ENCODE measurements at places on chromosomes 2 and 18. TPM values are rescaled to one million over a fixed set of nuclear protein-coding genes. Genes with fewer than 3 reads are reported as not detected.

DNA sequence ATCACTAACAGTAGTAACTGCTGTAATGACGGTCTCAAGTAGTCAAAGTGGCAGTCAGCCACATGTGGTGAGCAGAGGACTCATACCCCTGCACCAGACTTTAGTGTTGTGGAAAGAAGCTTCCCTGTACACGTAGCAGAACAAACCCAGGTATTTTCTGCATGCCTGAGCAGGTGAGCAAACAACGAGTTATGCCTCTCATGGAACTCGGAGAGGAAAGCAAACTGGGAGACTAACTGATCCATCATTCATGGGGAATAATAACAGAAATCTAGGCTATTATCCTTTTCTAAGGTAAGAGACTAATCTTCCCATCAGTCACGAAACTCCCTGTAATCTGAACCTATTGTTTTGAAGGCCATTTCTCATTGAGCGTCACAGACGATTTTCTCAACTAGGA, 1495.2 kb upstream of the NXPH2 start:
- peak; percentile 38 for DNase-seq

DNA sequence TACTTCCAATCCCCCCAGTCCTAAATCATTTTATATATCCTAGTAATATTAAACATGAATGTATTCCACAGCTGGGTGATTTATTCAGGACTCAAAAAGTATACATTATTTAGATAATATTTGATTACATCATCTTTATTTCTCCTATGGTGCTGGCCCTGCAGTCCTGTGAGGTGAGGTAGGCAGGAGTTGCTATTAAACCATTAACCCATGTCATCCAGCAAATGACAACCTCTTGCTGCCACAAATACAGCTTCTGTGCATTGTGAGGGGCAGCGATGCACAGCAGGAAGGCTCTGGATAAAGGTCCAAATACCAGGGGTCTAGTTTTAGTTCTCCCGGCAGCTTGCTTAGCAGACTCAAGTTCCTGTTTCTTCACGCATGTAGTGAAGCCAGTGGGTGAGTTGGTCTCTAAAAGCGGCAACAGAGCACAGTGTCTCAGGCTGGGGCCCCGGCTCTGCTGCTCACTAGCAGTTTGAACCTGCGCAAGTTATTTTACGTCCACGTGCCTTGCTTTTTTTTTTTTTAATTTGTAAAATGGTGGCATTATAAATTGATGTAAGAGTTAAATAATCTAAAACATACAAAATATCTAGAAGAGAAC, 36.1 kb downstream of the INSIG2 start:
- no peak for DNase-seq

- DNase-seq, result no peak
Measured at GRCh38 chr2:169490834-169491233, 11.5 kb downstream of the BBS5 start.

Gene PTPRN
- total RNA-seq, result 5.5 TPM

Gene HOXD8
- total RNA-seq, result 8.7 TPM

GRCh38 chr2:74806920-74807319, 27.0 kb upstream of the HK2 start:
- DNase-seq, result peak; percentile 15

- peak; percentile 64 for DNase-seq
Measured at GRCh38 chr18:10121786-10122515, 208.1 kb downstream of the VAPA start.

Gene WNT10A
- 3.6 TPM for total RNA-seq

DNA sequence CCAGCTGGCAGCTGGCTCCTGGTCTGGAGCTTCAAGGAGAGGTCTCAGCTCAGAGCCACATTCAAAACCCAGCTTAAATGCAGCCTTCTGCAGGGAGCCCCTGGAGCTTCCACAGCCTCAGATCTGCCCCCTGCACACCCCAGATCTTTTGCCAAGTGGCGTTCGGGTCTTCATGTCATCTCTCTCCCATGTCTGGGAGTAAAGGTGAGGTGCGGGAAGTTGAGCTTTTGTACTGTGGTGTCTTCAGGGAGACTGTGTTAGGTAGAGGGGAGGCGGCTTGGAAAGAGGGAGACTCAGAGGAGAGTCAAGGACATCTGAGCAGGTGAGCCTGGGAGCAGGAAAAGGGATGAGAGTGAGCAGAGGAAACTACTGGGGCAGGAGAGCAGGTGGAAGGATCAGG, 25.4 kb downstream of the MPHOSPH10 start:
- DNase-seq, result no peak

- no peak for DNase-seq
Measured at GRCh38 chr2:46837704-46838103, 77.9 kb downstream of the MCFD2 start.

GRCh38 chr2:223585666-223586065, 16.5 kb downstream of the SCG2 start:
- DNase-seq, result no peak

DNA sequence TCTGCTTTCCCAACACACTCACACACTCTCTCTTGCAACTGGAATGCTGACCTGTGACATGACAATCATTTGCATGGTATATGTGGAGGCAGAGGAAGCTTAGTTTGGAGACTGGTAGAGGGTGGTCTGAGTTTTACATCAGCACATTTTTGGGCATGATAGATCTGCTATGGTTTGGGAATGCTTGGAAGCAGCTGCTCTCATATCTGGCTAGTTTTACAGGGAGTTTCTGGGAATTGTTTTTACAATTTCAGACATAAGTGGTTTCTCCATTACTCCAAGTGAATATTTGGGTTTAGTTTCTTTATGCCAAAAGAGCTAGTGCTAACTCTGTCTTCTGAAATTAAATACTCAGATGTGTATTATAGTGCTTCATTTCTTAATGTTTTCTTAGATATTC, 977.6 kb downstream of the SUCLG1 start:
- no peak for DNase-seq

GRCh38 chr2:233336541-233336940, 17.8 kb upstream of the DGKD start:
- no peak for DNase-seq

DNA sequence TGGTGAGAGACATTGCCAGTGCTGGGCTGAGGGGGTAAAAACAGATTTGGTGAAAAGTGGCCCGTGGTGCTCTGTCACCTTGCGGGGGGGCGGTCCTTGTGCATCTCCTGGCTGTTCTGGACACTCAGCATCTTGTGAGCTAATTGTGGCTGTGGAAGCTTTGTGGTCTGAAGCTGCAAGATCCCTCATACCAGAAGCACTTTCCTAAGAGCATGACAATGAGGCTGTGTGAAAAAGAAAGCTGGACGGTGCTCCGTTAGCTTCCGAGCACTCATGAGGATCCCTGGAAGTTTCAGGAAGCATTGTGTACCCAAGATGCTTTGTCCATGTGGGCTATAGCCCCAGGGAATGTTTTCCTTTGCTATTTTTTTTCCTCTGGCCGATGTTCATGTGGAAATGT, 74.5 kb downstream of the CABLES1 start:
- DNase-seq, result no peak

DNA sequence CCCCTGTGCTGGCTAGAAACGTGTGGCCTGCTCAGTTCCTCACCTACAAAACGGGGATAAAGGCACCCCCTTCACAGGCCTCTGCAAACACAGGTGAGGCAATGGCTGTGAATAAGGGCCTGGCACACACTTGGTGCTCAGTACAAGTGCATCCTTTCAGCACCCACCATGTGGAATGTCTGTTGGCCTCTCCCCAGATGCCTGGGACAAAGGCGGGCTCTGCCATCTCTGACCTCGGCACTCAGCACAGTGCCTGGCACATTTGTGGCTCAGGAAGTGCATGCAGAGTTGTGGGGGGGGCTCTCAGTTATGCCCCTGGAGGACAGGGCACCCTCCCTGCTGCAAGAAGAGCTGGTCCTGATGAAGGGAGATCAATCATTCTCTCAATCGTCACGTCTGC, 224.6 kb upstream of the RAB6C start:
- no peak for DNase-seq

Gene SP100
- total RNA-seq, result 88.1 TPM

GRCh38 chr2:139020287-139020686, 240.1 kb upstream of the NXPH2 start:
- no peak for DNase-seq
